Breast epithelium (tissue), 4 donors: ENCODE measurements at places on chromosomes 6 and 20. TPM values are rescaled to one million over a fixed set of nuclear protein-coding genes. Genes with fewer than 3 reads are reported as not detected.
A peak's percentile ranks its signal among the peaks of the same experiment; 100 is the strongest.

GRCh38 chr20:15930311-15931305 is 642.6 kb downstream of the KIF16B start:
- H3K27ac ChIP-seq, result no peak overlapping the region
- H3K27me3 ChIP-seq, result no peaks in the 10 kb centered on the region
- no peak overlapping the region for H3K4me3 ChIP-seq
- peak; percentile 48 for DNase-seq
- no peaks in the 10 kb centered on the region for H3K36me3 ChIP-seq

DNA sequence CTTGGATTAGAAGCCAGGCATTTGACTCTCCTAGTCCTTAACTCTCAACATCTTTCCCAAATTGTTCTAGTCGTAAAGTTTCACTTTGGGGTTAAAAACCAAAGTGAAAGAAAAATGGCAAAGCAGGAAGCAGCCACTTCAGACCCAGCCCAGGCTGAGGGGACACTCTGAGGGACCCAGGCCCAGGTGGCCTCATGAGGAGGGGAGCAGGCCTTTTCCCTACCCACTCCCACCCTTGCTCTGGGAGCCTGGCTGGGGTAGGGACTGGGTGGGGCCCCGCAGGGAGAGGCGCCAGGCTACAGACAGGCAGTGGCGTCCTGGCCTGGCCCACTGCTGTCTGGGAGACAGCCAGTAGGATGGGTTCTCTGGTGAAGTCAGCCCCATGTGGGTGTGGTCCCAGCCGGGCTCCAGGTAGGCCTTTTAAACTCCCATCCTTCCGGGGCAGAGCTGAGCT is 68.7 kb upstream of the MYL9 start:
- H3K27me3 ChIP-seq, result no peaks in the 10 kb centered on the region
- H3K27ac ChIP-seq, result peak overlapping the region; percentile 91
- peak overlapping the region; percentile 21 for H3K4me3 ChIP-seq
- peak; percentile 81 for DNase-seq

CRISP3 gene
- total RNA-seq, result 0.73 TPM

DNA sequence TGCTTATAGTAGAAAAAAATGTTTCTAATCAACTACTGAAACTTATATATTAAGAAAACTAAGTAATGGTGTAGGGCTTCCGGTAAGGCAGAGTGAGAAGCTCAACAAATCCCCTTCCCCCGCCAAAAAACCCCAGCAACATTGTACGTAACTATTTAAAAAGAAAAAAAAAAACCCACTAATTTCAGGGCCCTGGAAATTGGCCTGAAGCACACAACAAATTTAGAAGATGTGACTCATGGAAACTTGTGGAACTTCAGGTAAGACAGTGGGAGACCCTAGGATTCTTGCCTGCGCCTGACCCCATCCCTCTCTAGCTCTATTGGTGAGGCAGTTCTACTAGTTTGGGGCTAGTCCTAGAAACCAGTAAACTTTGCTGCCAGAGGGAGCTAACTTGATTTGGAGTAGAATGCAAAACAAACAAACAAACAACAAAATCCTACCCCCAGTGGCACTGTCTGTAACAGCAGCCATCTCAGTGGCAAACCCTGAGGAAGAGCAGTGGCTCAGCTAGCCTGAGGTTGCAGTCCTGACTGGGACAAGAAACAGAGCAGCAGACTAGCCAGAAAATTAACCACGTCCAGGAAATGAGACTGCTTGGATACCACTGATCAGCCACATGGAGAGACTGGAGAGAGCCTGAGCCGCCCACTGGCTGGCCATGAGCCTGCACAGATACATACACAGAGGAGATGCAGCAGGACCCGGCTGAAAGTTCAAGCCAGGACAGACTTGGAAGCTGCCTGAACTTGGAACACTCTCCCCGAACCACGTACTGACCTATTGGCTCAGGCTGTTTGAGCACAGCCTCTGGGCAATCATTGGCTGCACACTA is 135.1 kb downstream of the TBXT start:
- no peaks in the 10 kb centered on the region for H3K36me3 ChIP-seq
- no peaks in the 10 kb centered on the region for H3K4me1 ChIP-seq
- H3K27me3 ChIP-seq, result no peaks in the 10 kb centered on the region
- H3K4me3 ChIP-seq, result no peak overlapping the region
- H3K27ac ChIP-seq, result peak overlapping the region; percentile 55

DNA sequence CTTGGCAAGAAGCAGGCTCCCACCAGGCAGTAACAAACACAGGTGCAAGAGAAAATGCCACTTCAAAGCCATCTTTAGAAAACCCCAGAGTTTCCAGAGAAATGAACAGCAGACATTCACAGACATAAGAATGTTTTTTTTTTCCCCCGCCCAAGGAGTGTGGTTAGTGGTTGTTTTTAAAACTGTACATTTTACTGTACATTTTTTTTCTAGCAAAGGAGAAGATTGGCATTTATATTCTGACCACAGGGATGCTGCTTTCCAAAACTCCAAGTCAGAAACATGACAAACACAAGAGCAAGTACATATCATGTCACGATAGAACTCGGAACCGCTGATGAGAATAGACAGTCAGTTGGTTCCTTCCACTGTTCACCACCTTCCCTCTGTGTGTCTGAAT is 197.9 kb downstream of the LRFN2 start:
- H3K27ac ChIP-seq, result no peak overlapping the region
- no peak overlapping the region for H3K4me3 ChIP-seq
- no peaks in the 10 kb centered on the region for H3K4me1 ChIP-seq
- no peak for DNase-seq

CRISP2 gene
- not detected for total RNA-seq

MRPL2 gene
- 32.1 TPM for total RNA-seq

GRCh38 chr20:18533491-18533890 is 25.8 kb downstream of the SEC23B start:
- H3K4me1 ChIP-seq, result no peaks in the 10 kb centered on the region
- H3K27me3 ChIP-seq, result no peaks in the 10 kb centered on the region
- H3K36me3 ChIP-seq, result peaks cover under 1% of the 10 kb centered on the region
- no peak overlapping the region for H3K27ac ChIP-seq
- H3K4me3 ChIP-seq, result no peak overlapping the region

GRCh38 chr20:43669332-43669731 is 2.4 kb downstream of the MYBL2 start:
- no peaks in the 10 kb centered on the region for H3K36me3 ChIP-seq
- no peak overlapping the region for H3K4me3 ChIP-seq
- peaks cover 5% of the 10 kb centered on the region for H3K4me1 ChIP-seq
- no peak for DNase-seq
- H3K27ac ChIP-seq, result no peak overlapping the region

PAX1 gene
- not detected for total RNA-seq

DNA sequence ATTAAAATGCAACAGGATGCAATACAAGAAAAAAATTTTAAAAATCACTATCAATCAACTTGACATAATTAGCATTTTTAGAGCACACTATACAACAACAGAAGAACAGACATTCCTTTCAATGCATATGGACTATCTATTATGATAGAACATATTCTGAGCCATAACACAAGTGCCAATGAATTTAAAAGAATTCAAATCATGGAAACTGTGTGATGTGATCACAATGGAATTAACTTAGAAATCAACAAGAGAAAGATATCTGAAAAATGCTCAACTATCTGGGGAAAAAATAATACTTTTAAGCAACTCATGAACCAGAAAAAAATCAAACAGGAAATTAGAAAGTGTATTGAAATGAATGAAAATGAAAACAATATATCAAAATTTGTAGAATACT is 106.3 kb downstream of the ADTRP start:
- no peak overlapping the region for H3K4me3 ChIP-seq
- no peaks in the 10 kb centered on the region for H3K27me3 ChIP-seq
- no peak for DNase-seq

TRIM31 gene
- not detected for total RNA-seq

GRCh38 chr20:42046371-42047085 is 428.4 kb upstream of the CHD6 start:
- H3K27me3 ChIP-seq, result no peaks in the 10 kb centered on the region
- no peaks in the 10 kb centered on the region for H3K4me1 ChIP-seq
- H3K4me3 ChIP-seq, result no peak overlapping the region

- H3K4me1 ChIP-seq, result no peaks in the 10 kb centered on the region
- H3K36me3 ChIP-seq, result no peaks in the 10 kb centered on the region
- no peaks in the 10 kb centered on the region for H3K27me3 ChIP-seq
- no peak for DNase-seq
Measured at GRCh38 chr6:21213492-21213891, 380.1 kb upstream of the SOX4 start.

DNA sequence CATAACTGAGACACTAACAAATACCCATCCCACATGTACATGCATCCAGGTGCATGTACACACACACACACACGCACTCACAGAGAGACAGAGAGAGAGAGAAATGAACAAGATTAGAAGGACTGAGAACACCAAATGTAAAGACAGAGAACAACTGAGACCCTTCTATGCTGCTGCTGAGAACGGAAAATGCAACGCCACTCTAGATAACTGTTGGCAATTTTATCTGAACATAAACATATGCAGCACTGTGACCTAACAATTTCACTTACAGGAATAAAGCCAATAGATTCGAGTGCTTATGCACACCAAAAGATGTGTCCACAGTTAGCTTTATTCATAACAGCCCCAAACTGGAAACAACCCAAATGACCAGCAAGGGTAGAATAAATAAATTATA is 103.8 kb upstream of the LY86 start:
- no peaks in the 10 kb centered on the region for H3K36me3 ChIP-seq
- no peak overlapping the region for H3K27ac ChIP-seq
- no peaks in the 10 kb centered on the region for H3K27me3 ChIP-seq
- no peak for DNase-seq
- no peak overlapping the region for H3K4me3 ChIP-seq

DNA sequence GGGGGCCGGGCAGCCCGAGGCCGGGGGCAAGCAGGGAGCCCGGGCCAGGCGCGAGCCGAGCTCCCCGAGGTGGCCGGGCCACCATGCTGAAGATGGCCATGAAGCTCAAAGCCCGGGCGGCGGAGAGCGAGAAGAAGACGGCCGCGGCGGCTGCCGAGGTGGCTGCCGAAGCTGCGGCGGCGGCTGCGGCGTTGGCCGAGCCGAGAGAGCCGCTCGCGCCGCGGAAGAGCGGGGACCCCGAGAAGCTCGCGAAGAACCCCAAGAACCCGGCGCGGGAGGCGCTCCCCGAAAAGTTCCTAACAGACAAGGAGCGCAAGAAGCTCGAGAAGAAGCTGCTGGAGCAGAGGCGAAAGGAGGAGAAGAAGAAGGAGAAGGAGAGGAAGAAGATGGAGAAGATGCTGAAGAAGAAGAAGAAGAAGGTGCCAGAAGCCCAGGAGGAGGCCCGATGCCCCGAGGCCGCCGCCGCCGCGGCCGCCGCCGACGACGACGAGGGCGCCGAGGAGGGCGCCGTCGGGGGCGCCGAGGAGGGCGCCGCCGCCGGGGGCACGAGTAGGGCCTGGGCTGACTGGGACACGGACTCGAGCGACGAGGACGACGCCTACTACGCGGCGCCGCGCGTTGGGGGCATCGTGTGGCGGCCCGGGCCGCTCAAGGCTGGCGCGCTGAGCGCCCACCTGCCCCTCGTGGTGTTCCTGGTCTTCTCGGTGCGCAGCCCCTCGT is 37.4 kb downstream of the GNAS start:
- H3K4me3 ChIP-seq, result peak overlapping the region; percentile 81
